LoVo (cell line): ENCODE measurements at places on chromosomes 11 and 22.

- no peak for DNase-seq
These were observed 73.1 kb upstream of the ARHGAP32 start for GRCh38 chr11:129265125-129265788.

- no peak for DNase-seq
These were observed 252.9 kb downstream of the ETS1 start for GRCh38 chr11:128334311-128335044.

DNA sequence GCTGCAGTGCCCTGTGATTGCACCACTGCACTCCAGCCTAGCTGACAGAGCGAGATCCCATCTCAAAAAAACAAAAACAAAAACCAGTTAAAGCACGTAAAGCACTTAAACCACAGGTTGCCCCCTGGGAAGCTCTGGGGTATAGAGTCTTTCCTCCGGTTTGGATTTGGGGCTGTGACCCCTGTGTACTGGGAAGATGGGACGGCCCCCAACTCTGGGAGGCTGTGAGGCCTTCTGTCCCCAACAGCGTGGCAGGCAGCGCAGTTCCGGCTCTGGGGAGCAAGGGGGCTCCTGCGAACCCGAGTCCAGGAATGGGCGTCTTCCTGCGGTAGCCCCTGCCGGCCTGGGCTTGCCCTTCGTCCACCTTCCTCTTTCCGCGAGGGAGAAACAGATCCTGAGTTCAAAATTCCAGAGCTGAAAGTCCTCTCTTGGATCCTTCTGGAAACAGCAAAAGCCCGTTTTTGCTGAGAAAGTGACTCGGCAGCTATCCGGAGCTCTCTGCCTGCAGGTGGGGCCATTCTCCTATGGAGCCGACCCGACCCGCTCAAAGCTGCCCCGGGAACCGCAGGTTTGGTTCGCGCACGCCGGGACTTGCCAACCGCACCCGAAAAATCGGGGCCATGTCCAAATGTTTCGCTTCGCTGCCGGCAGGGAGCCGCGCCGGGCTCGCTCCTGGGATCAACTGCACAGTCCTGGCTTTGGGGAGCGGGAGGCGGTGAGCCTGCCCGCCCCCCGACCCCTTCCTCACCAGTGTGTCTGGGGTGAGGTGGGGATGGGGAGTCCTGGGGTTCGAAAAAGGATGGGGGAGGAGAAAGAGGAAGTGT, 36.3 kb upstream of the POLA2 start:
- DNase-seq = no peak

DNA sequence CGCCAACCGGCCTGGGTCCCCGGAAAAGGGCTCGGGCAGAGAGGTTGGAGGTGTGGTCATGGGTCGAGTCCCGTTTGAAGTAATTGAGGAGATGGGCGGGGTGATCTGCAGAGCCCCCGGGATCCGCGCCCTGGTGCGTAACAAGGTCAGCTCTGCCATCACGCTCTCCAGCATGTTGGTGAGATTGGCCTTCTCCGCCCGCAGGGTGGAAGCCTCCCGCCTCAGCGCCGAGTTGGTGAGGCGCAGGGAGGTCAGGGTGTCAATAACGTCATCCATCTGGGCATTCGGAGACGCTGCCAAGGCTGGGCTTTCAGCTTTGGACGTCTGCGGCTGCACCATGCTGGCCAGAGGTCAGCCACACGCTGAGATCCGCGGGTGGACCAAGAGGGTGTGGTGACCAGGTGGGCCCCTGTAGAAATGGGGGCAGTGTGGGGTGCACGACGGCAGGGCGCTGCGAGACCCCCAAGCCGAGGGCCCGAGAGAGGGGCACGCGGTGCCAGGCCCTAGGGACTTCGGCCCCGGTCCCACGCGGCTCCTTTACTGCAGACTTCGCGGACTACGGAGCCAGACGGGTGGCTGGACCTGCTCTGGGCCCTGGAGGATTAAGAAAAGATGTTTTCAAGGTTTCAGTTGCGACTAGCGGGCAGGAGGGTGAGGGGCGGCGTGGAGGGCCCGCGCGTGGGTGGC, 672 bp downstream of the RTL6 start:
- DNase-seq = no peak

- no peak for DNase-seq
These were observed 70.3 kb downstream of the SOX6 start for GRCh38 chr11:16286095-16286494.

- DNase-seq = peak; percentile 47
These were observed 869 bp upstream of the EIF4ENIF1 start for GRCh38 chr22:31490496-31490925.

DNA sequence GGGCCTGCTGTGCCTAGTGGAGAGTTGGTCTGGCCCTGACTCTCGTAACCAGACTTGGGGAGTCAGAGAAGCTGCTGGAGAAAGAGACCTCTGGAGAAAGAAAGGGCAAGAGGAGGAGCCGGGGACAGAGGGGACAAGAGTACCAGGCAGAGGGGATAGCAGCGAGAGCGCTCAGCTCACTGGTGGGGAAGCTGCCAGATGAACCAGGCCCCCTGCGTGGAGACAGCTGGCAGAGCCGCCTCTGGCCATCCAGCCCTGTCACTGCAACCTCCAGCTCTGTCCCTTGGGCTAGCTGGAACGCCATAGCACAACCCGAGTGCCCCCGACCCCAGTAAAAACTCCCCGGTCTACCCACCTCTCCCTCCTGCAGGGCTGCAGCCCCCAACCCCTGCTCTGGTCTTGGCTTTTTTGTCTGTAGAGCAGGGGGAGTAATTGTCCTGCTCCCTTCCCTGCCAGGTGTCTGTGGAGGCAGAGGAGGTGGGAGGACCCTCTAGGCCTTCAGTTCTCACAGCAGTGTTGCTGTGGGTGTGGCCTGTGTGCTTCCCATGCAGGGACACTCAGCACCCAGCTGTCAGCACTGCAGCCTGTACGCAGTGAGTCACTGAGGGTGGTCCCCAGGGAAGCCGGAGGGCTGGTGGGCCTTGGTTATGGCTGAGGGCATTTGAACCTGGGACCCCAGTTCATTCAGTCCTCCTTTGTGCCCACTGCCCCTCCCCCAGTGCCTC, 4.8 kb upstream of the SUN2 start:
- no peak for DNase-seq

DNA sequence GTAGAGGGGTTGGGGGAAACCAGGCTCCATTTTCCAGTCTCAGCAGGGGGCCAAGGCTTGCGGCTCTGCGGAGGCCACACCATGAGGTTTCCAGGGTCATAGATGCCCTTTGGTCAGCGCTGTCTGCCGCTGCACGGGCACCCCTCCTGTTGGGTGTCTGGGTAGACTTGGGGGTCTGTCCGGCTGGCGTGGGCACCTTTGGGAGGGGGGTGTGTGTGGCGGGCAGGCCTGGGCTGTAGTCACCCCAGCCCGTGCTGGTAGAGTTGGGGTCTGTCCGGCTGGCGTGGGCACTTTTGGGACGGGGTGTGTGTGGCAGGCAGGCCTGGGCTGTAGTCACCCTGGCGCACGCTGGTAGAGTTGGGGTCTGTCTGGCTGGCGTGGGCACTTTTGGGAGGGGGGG, 18.6 kb downstream of the LSP1 start:
- DNase-seq = no peak

DNA sequence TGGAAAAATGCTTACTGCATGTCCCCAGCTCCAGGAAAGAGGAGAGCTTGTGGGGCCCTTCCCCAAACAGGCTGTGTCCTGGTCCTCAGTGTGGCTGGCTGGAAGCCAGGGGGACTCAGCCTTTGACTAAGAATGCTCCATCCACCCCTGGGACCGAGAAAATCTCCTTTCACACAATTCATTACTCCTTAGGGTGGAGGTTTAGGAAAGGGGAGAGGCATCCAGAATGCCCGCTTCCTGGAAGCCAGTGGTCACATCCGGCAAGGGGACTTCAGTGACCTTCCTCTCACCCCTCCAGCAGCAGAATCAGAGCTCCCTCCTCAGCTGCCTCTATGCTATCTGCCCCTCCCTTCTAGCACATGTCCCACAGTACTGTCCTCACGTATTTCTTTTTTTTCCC, 21.9 kb downstream of the ATG16L2 start:
- DNase-seq = no peak

GRCh38 chr22:46471901-46472721, 65.3 kb downstream of the CELSR1 start:
- no peak for DNase-seq

- DNase-seq = no peak
These were observed 18.3 kb downstream of the KMT5B start for GRCh38 chr11:68194675-68195294.

GRCh38 chr11:72782081-72782920, 11.5 kb downstream of the STARD10 start:
- DNase-seq = no peak

DNA sequence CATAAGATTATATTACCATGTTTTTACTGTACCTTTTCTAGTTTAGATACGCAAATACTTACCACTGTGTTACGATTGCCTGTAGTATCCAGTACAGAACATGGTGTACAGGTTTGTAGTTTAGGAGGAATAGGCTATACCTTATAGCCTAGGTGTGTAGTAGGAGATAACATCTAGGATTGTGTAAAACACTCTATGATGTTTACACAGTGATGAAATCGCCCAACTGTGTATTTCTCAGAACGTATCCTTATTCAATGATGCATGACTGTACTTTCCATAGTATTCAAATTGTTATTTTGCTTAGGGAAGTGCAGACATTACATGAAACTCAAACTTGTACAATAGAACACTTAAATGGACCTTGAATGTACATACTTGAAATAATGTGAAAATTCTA, 188.1 kb upstream of the PDGFD start:
- no peak for DNase-seq

- DNase-seq = no peak
These were observed 54.2 kb downstream of the SLC25A17 start for GRCh38 chr22:40764763-40765441.

DNA sequence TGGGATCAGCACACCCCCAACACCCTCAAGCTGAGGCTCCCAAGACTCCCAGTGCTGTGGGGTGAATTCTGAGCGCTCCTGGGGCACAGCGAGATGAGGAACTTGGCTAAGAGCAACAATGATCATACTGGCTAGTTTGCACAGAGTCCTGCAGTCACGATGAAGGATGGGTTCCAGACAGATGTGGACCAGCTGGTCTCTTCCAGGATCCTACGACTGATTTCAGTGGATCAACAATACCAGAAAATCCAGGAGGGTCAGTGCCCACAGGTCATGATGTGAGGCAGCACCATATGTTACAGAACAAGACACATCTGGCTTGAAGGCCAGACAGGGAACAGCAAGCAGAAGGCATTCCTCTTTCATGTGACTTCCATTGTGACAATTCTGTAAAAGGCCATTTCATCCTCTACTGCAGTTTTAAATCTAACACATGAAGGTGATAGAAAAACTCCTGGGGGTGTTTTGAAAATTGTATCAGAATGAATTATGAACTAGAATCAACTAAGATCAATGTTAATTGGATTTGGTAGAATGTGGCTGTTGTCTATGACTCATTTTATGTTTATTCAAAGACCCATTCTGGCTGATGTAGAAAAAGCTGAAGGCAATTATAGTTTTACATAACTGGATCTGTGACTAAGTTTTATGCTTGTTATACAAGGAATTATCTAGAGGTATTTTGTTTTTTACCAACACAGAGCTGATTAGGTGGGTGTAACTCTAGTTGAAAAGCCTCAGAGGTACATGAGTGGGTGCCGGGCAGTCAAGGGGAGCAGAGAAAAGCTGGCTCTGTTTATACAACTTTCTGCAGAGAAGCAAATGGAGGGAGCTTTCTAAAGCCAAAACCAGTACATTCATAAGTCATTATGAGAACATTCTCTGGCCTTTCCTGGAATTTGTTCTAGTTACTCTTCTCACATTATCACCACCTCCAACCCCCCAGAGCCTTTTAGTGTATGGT, 29.1 kb downstream of the OR52K1 start:
- no peak for DNase-seq

- no peak for DNase-seq
These were observed 13.1 kb downstream of the MRGPRG start for GRCh38 chr11:3205261-3206155.

DNA sequence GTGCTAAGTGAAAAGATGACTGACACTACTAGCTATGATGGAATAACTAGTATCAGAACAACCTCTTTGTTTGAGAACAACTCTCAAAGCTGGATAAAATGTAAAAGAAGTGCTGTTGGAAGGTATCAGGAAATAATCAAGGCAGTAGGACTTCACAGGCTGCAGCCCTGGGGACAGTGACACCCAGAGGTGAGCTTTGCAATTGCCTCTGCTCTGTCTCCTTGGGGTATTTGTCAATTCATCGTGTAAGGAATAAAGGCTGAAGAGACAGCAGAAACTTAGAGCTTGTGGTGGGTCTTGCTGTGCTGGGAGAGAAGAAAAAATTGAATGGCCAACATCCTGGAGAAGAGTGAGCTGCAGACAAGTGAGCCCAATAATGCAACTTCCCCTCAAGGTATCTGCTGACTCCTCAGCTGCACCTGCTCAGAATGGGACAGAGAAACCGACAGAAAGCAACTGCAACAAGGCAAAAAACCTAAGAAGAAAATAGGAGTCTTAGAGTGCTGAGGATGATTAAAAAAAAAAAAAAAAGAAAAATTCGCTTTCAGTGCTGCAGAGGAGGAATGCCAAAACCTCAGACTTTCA, 141.1 kb downstream of the RCN1 start:
- peak; percentile 6 for DNase-seq

DNA sequence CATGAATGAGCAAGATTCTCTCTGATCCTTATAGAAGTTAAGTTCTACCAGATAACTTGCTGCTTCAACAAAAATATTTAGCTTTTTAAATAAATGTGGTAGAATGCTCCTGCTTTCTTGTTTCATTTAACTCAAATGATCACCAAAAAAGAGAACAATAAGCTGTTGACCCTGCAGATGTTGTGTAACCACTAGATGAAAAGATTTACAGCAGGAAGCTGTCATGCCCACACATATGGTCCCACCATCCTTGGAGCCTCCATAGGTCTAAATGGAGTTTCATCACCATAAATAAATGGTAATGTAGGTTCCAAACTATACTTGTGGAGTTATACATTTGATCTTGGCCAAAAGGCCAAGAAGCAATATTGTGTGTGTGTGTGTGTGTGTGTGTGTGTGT, 118.8 kb downstream of the RRAS2 start:
- no peak for DNase-seq

DNA sequence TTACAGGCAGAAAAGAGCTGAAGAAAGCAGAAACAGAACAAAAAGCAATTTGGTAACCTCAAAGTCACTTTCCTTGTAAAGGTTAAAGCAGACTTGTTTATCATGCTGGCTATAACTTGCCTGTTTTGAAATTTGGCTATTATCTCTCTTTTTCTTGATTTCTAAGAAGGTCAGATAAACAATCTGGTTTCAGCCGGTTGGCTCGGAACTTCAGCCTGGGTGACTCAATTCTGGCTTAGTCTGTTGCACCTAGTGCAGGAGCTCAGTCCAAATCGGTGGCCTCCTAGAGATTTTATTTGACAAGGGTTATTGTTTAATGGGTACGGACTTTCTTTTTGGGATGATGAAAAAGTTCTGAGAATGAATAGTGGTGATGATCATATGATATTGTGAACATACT, 367.1 kb upstream of the B3GAT1 start:
- DNase-seq = no peak

GRCh38 chr11:130522284-130522961, 74.0 kb downstream of the ADAMTS15 start:
- DNase-seq = peak; percentile 20

- no peak for DNase-seq
These were observed 715.8 kb upstream of the LRRC4C start for GRCh38 chr11:42175203-42175602.

- DNase-seq = no peak
These were observed 17.8 kb downstream of the NAGA start for GRCh38 chr22:42052765-42053164.
